ENCODE measurements at places on chromosomes 3 and 15.

DNA sequence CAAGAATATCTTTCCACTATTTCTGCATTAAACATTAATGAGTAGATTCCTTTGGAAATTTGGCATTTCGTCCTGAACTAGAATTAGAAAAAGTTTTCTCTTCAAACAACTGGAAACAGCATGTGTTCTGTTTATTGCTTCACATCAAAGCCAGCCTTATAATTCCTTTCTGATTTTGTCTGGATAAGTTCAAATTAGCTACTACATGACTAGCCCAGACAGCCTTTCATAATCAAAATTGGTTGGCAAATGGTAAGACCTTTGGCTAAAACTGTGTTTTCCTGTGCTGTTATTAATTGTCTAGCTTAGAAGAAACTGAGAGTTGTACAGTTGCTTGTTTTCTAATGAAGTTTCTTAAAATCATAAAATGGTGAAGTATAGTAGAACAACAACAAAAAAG, 52.7 kb upstream of the P3H2 start:
- DNase-seq = no peak

GRCh38 chr15:65762914-65763787, 28.9 kb downstream of the DENND4A start:
- DNase-seq = no peak

- peak; percentile 65 for DNase-seq
Observed at GRCh38 chr3:127707851-127708411, 35.2 kb downstream of the ABTB1 start.

- DNase-seq = no peak
Observed at GRCh38 chr3:33937628-33938027, 139.2 kb downstream of the PDCD6IP start.

GRCh38 chr3:112375117-112375516, 42.2 kb downstream of the CD200 start:
- no peak for DNase-seq

- DNase-seq = no peak
Observed at GRCh38 chr15:58715266-58715917, 34.1 kb downstream of the ADAM10 start.

GRCh38 chr15:93072411-93073394, 16.3 kb downstream of the RGMA start:
- peak; percentile 70 for DNase-seq

DNA sequence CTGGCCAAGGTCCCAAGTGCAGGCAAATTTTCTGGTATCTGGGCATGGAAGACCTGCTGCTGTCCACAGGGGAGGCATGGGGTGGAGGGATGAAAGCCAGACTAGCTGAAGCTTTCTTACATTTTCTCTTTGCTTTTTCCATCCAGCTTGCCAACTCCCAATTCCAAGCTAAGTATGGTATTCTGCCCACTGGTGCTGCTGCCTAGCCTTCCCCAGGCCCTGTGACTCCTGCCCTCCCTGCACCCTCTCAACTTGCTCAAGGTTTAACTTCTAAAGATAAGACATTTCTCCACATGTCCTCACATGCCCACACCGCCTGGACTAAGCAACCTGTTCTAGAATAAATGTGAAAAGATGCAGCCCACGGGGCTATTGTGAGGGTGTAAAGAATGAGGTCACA, 59.5 kb upstream of the HACD2 start:
- no peak for DNase-seq

DNA sequence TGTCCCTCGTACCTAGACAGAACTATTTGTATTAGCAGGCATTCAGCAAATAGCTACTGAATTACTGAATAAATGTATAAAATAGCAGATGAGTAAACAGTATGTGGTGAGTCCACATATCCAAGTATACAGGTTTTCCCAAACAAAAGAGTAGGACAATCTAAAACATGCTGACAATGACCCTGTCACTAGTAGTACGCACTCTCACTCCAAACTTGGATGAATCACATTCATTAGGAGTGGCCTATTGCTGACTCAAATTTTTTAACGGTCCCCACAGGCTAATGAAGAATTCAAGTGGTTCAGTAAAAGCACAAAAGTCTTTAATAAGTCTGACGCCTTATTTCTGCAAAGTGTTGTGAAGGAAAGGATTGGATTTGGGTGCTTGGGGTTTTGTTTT, 449.3 kb upstream of the THBS1 start:
- DNase-seq = peak; percentile 35

DNA sequence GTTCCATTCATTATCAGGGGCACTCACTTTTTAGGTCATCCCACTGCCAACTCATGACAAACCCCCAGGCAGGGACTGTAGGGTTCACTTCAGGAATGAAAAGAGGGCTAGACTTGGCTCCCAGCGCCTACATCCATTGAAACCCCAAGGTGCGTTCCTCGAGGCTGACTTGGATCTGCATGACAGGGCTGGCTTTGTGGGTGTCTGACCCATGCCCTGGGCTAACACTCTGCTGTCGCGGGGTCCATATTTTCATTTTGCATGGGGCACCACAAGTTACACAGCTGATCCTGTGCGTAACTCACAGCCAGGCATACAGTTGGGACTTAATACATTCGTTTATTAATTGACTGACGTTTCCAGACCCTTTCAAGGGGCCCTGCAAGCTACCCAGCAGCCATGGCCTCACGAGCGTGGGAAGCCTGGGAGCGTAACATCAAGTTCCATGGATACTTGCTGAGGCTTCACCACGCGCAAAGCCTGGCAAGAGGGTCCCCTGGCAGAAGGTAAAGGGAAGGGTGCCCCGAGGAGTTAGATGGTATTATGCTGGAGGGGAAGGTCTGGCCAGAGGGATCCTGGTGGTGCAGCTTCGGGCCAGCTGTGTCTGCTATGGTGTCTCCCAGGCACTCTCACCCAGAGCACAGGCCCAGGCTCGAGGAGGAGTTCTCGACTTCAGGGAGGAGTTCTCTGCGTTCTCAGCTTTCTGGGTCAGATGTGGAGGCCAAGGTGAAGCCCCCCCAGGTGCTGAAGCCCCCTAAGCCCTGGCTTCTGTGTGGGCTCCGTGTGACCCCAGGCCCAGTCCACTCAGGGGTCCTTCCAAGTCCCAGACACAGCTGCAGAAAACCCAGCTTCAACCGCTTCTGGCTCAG, 85.4 kb downstream of the ADAMTS17 start:
- no peak for DNase-seq

DNA sequence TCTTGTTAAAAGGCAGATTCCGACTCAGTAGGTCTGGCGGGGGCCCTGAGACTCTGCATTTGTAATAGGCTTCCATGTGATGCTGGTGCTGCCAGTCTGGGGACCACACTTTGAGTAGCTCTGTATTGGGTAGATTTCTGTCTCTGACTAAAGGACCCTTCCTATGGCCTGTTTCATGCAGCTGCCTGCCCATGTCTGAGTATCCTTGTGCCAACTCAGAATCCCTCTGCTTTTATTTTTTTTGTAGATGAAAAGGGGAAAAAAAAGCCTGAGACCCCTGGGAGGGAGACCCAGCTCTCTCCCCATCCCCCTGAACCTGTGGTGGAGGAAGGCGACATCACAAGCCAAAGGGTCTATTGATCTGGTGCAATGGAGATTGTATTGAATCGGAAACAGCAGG, 81.9 kb downstream of the EBLN2 start:
- DNase-seq = no peak

DNA sequence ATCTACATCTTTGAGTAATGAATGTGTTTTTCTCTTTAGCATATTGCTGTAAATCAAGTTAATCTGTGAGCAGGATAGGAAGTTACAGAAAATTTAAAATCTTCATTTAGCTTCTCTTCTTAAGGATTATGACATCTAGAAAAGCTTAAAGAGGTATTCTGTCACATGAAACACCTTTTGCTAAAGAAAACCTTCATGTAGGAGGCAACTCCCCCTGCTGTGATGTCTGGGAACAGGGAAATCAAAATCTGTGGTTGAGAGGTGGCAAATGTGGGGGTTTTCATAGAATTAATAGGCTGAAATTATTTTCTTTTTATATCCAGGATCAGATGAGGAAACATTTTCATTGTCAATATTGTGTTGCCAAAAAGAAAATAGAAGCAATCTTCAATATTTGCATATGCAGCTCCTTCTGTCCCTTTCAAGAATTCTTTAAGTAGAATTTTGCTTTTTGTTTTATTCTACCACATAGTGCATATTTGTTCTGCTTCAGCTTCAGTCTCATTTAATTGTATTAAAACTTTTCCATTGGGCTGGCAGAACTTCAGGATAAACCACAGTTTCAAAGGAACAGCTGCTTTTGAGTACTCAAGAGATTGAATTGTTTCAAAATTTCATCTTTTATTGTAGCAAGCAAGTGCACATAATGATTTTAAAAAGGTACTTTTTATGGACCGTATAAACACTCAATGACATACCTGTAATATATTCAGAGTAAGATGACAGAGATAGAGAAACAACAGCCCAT, 128.4 kb downstream of the RAP2B start:
- no peak for DNase-seq

GRCh38 chr3:15743587-15744009, 54.2 kb downstream of the ANKRD28 start:
- DNase-seq = no peak

DNA sequence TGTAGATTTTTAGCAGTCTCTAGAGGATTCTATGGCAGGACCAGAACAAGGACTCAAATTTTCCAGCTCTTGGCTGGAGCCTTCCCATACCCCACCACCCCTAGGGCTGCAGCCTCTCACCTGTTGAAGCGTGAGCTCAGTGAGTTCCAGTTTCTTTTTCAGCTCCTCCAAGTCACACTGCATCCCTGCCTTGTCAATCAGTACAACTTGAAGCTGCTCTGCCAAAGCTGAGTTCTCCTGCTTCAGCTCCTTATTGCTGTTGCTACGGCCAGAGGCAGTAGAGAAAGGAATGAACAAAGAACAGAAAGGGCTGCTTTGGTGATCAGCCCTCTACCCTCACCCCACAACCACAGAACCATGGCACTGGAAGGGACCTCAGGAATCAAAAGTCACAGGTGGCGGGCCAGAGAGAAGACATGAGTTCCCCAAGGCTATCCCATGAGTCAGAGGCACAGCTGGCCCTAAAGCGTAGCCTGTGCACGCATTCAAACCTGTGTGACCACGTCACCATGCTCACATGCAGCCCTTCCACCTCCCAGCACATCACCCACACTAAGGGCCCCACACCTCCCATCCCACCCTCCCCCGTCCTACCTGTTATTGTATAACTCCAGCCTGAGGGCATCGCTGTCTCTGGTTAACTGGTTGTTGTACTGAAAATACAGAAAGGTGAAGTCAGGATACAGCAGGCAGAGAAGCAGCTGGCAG, 83.3 kb upstream of the C2CD4B start:
- no peak for DNase-seq

DNA sequence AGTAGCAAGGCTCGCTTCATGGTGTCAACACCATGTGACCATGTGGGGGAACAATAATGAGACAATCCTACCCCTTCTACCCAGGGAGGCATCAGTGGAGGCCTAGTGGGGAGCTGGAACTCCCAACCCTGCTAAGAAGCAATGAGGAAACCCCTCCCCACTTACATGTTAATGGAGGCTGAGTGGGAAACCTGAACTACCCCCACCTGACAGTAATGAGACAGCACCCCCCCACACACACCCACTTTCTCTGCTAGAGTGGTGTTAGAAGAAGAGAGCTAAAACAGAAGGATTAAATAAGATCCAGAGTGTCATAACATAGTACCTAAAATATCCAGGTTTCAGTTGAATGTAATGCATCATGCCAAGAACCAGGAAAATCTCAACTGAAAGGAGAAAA, 78.6 kb downstream of the NEO1 start:
- no peak for DNase-seq

Data from astrocyte of the spinal cord (primary cell).